HT1080 (cell line): ENCODE measurements at places on chromosomes 7 and 10. TPM values are rescaled to one million over a fixed set of nuclear protein-coding genes. Genes with fewer than 3 reads are reported as not detected.

The TRIM74 gene
- not detected in 2 replicates for total RNA-seq

The SLC26A4 gene
- 4.3 TPM in 2 replicates for total RNA-seq

The AKR1C3 gene
- total RNA-seq = 5.1 and 11.0 TPM in 2 replicates

The STEAP1 gene
- 34.7 and 50.3 TPM in 2 replicates for total RNA-seq
